ENCODE measurements at places on chromosomes 5 and 9.

- DNase-seq = no peak
Measured at GRCh38 chr5:139025651-139026050, 150.5 kb upstream of the LRRTM2 start.

GRCh38 chr5:77224672-77225355, 14.3 kb downstream of the PDE8B start:
- DNase-seq = no peak

DNA sequence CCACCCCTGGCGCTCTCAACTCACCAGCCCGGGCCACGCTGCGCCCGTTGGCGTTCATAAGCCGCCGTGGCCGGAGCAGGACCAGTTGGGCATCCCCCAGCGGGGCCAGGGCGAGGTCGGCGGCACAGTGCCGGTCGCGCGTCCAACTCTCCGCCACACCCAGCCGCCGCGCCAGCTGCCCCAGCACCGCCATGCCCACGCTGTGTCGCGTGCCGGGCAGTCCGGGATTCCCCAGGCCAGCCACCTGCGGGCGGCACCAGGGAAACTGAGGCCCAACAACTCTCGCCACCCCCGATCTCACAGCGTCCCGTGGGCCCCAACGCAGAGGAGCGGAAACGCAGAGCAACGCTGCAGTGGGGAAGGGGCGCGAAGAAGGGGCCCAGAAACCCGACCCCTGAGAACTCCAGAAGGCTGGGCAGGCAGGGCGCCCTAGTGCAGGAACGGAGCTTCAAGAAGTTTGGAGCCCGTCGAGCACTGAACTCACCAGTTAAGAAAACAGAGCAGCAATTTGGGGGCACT, 453 bp downstream of the PTRH1 start:
- no peak for DNase-seq

DNA sequence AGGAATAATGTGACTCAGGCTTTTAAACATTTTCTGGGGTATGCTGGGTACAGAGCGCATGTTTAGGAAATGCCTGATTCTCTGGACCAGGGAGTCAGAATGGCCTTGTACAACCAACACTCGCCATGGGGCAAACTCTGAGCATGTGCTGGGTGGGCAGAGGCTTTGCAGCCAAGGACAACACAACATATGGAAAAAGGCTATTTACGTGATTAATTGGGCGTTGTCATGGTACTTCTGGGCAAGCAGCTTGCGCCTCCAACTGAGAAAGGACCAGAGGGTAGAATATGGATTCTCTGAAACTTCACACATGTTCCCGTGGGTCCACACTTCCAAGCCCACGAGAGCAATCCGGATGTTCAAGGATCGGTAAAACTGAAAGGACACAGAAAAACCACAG, 49.1 kb downstream of the NIPAL4 start:
- DNase-seq = no peak

DNA sequence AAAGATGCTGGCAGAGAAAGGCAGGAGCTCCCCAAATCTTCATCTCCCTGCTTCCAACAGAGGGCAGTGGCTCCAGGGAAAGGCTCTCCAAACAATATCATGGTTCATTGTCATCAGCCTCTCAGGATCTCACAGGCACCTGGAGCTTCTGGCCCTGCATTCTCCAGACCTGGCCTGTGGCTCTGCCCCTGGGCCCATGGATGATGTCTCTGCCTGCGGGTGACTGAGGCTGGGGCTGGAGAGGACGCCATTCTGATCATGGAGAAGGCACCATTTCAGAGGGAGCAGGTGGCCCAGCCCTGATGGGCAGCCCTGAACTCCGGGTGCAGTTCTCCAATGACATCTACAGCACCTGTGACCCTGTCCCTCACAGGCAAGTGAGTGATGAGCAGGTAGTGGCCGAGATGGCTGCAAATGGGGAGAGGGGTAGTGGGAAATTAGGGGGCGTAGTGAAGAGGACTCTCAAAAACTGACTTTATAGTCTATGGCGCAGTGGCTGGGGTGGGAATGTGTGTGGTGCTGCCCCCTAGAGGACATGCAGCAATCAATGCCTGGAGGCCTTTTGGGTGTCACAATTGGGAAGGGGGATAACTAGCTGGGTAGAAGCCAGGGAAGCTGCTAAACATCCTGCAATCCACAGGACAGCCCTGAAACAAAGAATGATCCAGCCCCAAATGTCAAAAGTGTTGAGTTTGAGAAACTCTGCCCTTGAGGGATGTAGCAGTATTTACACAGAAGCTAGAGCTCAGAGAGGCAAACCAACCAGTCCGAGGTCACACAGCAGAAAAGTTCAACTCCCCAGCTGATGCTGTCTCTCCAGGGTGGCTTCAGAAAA, 3.2 kb downstream of the SH3PXD2B start:
- peak; percentile 38 for DNase-seq

GRCh38 chr9:80951675-80952074, 737.7 kb downstream of the TLE1 start:
- no peak for DNase-seq

DNA sequence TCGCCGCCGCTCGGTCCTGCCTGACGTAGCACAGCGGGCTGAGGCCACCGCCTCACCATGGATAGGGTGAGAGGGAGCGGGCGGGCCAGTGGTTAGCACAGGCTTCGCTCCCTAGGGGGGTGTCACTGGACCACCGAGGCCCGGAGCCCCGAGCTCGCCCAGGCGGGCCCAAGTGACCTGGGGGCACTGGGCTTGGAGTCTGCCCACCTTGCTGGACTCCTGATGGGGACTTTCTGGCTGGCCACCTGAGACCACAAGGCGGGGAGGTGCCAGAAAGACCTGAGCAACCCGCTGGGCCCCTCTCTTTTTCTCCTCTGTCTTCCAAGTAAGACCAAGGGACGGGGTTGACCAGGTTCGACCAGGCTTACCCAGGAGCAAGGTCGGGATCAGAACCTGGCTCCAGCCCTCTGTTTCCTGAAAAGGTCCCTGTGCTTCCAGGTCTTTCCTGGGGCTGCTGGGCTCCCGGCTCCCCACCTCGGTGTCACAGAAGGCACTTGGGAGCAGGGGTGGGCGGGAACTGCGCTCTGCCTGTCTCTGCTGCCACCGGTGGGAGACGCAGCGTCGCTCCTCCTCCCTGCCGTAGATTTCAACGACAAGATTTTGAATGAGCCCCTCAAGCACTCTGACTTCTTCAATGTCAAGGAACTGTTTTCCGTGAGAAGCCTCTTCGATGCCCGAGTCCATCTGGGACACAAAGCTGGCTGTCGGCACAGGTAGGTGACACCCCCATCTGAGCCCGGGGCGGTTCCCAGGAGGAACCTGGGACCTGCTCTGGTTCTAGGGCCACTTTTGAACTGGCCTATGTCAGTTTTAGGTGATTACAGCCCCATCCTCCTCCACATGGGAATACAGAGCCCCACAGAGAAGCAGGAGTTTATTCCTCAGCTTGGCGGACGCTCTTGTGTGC, 1.0 kb downstream of the MRPS2 start:
- DNase-seq = no peak

GRCh38 chr5:149656576-149657182, 73.4 kb upstream of the PPARGC1B start:
- no peak for DNase-seq

DNA sequence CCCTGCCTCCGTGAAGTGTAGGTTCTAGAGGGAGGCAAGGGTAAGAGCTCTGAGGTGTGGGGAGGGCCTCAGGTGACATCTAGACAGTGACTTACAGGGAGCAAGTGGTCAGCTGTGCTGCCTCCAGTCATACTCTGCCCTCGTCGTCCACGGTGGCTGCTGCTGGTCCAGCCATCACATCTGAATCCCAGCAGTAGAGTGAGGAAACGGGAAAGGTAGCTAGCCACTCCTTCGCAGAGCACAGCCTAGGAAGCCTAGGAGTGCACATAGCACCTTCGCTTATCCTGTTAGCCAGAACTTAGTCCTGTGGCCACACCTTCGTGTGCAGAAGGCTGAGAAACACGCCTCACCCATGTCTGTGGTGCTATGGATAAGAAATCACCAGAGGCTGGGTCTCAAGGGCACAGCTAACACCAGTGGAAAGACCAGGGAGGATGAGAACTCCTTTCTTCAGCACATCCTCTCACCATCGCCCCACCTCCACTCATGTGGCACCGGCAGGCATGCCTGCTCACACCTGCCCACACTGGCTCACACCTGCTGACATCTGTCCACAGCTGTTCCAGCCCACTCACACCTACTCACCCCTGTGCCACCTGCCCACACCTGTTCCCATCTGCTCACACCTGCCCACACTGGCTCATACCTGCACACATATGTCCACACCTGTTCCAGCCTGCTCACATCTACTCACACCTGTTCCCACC, 44.5 kb upstream of the SLC6A19 start:
- DNase-seq = no peak

GRCh38 chr9:93260263-93261066, 76.5 kb downstream of the WNK2 start:
- DNase-seq = no peak

DNA sequence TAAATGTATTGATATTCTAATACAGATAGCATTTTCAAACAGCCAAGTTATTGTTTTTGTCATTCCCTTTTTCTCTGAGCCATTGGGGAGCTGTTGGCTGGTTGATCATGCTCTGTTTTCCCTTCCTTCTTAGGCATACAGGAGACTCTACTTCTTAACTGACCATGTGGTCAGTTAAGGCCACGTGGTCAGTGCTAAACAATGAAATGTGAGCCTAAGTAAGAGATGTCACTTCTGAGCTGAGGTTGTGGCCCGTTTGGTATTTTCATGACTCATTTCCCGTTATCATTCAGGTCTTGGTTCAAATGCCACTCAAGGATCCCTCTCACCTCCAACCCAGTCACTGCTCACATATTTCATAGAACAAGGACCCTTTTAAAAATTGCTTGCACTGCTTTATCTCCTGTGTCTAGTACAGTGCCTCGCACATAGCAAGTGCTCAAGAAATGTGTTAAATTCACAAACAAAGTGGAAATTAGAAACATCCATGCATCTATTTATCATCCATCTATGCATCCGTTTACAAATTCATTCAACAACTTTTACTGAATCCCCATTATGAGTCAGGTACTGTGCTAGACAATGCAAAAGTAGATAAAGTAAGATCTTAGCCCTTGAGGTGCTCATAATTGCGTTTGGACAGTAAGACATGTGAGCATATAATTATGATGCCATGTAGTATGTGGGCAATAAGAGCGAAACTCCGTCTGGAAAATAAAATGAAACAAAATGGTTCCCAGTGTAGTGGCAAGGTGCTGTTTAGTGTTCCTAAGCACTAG, 50.7 kb downstream of the ARRDC3 start:
- peak; percentile 34 for DNase-seq

- DNase-seq = peak; percentile 26
Measured at GRCh38 chr5:88845081-88845697, 37.8 kb downstream of the MEF2C start.

- DNase-seq = no peak
Measured at GRCh38 chr5:84197538-84197937, 187.1 kb downstream of the EDIL3 start.

GRCh38 chr9:78756813-78757510, 460.0 kb downstream of the PSAT1 start:
- DNase-seq = no peak

- DNase-seq = no peak
Measured at GRCh38 chr5:127335381-127335780, 44.8 kb downstream of the MEGF10 start.

DNA sequence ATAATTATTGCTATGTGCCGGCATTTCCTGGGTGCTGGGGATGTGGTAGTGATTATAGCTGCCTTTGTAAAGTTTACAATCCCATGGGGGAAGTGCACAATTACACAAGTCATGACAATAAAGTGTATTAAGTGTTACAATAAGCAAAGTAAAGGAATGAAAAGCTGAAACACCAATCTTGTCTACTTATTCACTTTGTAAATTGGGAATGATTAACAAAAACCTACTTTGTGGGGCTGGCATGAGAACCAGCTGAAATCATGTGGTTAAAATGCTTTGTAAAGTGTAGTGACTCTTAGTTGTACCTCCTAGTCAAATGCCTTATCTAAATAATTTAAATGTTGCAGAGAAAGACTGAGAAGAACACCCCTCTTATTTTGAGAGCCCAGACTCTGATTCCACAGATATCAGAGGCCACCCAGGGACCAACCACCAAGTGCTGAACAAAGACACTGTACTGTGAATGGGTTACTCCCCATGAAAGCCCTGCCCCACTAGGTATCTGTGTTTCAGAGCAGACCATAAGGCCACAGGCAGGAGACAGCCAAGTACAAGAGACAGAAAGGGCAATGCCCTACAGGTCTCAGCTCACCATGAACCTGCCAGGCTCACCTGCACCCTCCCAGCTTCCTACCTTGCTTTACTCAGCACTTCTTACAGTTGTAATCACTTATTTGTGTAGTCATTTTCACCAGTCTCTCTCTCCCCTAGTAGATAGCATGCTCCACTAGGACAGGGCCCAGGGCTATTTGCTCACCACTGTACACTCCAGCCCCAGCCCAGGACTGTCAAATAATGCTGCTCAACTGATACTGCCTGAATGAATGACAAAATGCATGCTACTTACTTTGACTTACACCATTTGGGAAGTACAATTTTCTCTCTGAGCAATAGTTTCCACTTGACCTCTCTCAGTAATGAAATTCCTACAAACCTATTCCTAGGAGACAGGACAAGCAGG, 101.6 kb upstream of the APC start:
- DNase-seq = no peak

DNA sequence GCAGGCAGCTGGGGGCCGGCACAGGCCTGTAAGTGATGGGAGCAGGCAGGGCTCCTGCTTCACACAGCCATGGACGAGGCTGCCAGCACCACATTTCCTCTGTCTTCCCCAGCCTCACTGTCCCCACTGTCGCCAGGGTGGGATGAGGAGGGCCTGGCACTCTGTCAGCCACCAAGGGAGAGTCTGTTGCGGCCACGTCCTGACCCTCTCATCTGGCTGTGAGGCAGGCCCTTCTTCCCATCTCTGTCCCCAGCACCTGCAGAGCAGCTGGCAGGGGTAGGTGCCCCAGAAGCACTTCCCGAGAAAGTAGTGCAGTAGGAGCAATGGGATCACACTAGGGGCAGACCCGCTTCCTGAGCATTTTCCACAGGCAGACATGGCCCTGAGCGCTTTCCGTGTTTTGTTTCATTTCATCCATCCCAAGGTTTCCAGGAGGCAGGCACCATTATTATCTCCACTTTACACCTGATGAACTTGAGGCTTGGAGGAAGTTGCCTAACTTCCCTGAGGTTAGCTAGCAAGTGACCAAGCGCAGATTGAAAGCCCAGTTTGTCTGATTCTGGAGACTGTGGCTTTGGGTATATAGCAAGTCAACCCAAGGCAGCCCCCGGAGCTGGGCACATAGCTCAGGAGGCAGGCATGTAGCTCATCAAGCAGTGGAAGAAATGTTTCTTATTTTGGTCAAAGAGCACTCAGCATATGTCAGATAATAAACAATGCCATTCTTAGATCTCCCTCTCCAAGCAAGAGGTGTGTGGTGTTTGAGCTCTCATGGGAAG, 202.4 kb downstream of the DAB2IP start:
- DNase-seq = no peak

All from kidney capillary endothelial cell (primary cell).